ENCODE measurements at places on chromosomes 5 and 9.

GRCh38 chr5:337563-338130 is 16.1 kb downstream of the AHRR start:
- DNase-seq = peak; percentile 86

DNA sequence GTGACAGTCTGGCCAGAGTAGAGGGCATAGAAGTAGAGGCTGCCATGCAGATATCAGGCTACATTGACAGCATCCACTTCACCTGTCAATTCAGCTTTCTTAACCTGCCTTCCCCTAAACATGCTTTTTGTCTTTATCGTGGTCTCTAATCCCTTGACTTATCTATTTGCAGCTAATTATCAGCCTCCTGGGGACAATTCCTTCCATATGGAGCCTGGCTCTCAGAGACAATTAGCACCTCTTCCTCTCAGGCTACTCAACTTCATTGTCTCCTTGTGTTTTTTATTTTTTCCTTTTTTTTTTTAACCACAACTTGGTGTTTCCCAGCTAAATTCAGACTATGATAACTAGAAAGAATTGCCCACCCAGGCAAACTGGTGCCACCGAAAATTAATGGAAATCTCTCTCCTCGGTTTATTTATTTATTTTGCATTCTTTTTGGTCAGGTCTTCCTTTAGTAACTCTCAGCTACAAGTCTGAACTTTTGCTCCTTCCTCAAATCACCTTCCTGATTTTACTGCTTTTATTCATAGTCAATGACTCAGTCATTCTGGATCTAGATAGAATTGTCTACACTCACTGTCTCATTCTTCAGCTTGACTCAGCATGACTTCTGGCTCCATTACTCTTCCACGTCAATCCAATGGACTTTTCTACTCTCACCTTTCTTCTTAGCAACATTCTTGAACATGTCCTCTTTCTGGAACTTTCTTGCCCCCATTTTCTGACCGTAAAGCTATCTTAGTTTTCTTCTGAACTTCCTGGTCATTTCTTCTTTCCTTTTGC is 63.0 kb upstream of the BASP1 start:
- no peak for DNase-seq

- DNase-seq = no peak
Observed at GRCh38 chr5:133902511-133903118, 65.8 kb downstream of the C5orf15 start.

DNA sequence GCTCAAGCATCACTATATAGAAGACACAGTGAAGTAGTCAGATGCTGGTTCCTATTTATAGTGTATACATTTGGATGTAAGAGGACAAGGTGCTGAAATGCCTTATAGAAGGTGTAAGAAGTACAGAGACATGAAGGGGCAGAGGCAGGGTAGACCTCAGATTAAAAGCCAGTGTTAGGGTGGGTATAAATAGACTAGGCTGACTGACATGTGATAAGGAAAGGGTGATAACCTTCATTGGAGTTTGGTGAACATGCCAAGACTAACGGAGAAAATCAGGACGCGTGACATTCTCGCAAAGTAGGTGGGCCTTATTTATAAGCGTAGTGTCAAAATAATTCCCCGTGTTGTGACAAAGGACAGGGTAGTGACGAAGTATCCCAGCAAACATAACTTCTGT is 59.1 kb upstream of the HRH2 start:
- DNase-seq = no peak

Measured in SW480 (cell line).